ENCODE measurements at places on chromosomes 2 and 18.

DNA sequence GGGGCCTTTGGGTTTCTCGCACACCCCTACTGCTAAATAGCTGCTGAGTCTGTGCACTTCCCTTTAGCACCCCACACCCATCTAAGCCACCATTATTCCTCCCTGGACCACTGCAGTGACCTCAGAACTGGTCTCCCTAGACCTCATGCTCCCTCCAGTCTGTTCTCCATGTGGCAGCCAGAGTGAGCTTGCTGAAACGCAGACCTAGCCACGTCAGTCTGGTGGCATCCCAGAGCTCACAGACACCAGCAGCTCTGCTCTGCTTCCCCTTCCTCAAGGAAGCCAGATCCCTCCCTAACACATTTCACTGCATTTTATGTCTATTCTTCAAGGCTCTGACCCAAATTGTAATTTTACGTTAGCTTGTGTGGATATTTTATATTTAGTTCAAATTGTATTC, 144.4 kb downstream of the DYSF start:
- DNase-seq = no peak

DNA sequence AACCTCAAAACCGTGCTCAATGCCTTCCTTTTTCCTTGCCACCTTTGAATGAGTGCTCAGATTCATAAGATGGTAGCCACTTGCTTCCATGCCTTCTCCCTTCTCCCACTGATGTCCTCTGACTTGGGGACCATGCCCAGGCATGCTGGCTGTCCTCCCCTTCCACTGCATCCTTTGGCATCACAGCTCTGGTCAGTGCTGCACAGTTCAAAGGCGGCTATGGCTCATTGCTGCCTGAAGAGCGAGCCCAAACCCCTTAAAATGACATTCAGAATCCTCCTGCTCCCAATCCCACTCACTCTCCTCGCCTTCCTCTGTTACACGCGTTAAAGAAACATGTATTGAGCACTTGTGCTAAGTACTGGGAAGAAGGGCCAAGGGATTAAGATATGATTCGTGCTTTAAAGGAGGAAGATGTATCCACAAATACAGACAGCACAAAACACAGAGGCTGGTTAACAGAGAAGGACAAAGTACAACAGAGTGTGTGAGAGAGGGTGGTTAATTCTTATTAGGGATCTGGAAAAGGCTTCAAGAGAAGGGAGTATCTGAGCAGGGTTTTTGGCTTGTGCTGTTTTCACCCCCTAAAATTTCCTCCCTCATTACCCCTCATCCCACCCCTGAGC, 81.8 kb downstream of the CERKL start:
- no peak for DNase-seq

DNA sequence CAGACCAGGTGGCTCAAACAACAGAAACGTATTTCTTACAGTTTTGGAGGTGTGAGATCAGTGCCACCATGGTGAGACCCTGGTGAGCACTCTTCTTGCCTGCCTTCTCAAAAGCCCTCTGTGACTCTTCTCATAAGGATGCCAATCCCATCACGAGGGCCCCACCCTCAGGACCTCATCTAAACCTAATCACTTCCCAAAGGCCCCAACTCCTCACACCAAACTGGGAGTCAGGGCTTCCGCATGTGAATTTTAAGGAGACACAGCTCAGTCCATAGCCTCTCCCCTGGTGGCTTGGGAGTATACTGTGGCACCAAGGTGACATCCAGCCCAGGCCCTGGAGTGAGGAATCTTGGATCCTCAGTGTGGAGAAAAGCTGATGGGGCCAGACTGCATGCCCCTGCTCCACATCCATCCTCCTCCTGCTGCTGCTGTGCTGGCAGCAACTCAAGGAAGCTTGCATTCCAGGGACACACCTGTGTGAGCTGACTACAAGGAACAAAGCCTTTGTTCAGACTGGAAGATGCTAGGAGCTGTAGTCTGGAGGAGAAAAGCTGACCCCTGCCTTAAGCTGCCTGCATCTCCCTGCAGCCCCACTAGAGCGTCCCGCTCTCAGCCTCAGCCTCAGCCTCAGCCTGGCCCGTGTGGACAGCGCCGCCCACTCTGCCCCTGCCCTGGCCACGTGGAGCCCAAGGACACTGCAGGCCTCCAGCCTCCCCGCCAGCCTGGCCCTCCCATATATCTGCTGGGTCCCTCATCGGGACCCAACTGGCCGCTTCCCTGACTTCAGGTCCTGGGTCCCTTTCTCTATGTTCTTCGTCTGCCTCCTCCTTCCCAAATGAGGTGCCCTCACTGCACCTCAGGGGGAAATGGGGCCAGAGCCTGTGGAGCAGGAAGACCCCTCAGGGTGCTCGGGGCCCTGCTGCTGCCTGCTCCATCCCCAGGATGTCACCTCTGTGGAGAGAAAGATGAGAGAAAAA, 87.8 kb upstream of the RAB6C start:
- DNase-seq = no peak

- DNase-seq = no peak
These were observed 34.7 kb upstream of the ADAM23 start for GRCh38 chr2:206408323-206409320.

DNA sequence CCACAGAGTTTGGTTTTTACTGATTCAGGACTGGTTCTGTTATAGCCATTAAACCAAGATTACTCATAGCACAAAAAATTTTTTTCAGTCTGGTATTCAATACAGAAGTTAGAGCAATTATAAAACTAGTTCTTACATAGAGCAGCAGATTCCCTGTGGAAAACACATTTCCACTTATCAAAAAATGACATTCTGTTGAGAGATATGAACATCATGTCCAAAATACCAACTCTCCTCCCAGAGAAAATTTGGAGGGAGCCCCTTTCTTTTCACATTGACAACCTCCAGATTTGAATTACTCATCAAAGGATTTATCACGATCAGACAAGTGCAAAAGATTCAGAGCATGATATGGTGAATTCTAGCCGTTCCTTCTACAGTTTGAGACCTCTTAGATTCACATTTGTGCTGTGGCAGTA, 126.8 kb upstream of the SERPINE2 start:
- no peak for DNase-seq

GRCh38 chr2:144404586-144405314, 115.2 kb downstream of the ZEB2 start:
- DNase-seq = no peak

Measured in NCI-H1436 treated with DMSO at 0.1 percent for 48 hours (cell line).